Breast epithelium (tissue), 4 donors: ENCODE measurements at places on chromosomes 7 and 10. TPM values are rescaled to one million over a fixed set of nuclear protein-coding genes. Genes with fewer than 3 reads are reported as not detected.

The RBM20 gene
- total RNA-seq = 0.48 TPM

The CCL24 gene
- not detected for total RNA-seq

- no peak for DNase-seq
These were observed 119.3 kb downstream of the WDFY4 start for GRCh38 chr10:48803801-48804584.

- no peak for DNase-seq
These were observed 47.4 kb downstream of the IGF2BP3 start for GRCh38 chr7:23422909-23423308.

GRCh38 chr10:77539147-77539935 lies 98.3 kb downstream of the KCNMA1 start:
- DNase-seq = no peak
